ENCODE measurements at places on chromosomes 4 and X.

GRCh38 chrX:129071390-129071789 is 451.9 kb downstream of the SMARCA1 start:
- DNase-seq, result no peak

DNA sequence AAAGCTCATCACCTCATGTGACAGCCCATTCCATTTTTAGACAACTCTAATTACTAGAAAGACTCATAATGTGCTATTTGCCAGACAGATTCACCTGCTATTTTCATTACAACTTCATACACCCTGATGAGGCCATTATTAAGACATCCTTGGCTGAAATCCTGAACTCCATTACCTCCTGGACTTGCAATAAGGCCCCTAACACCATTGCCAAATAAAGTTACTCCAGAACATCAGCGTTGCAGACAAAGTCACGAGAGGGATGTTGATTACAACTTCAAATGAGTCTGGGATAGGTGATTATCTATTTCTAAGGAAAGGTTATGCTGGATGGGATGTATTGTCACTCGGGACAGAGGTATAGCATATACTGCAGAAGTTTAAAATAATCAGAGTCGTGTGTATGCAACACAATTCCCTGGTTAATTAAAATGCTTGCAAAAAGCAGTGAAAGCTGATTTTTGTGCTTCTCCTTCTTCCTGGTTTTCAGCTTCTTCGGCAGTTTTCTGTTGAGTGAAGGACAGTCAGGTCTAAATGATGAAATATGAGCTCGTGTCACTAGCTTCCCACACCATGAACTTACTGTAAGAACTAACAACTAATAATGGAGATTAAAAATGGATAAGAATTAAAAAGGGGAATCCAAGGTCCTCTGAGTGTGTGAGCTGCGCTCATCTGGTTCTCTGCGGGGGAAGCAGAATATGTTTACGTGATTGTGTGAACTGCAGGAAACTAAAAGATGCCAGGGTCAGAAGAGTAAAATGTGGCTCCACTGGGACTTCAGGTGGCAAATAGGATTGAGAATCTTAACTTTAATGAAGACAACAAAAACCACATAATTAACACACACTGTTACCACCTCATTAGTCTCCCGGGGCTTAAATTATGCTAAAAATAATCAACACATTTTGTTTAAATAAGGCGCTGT is 17.6 kb upstream of the SOD3 start:
- no peak for DNase-seq

GRCh38 chr4:103008875-103009729 is 10.4 kb downstream of the SLC9B1 start:
- DNase-seq, result no peak

DNA sequence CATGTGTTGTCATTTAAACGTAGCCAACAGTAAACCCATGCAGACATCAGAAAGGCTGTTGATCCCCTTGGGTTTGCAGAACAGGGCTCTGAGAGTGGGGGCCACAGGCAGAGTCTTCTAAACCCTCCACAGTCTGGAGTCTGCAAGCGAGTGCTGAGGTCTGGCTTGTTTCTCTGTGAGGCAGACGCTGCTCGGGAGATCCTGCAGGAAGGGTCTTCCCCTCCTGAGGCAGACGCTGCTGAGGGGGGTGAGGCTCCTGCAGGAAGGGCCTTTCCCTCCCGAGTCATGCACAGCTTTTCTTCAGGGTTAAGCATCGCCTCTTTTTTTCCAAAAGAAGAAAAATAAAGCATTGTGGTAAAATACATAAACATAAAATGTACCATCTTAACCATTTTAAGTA is 17.1 kb upstream of the PDE6B start:
- no peak for DNase-seq

DNA sequence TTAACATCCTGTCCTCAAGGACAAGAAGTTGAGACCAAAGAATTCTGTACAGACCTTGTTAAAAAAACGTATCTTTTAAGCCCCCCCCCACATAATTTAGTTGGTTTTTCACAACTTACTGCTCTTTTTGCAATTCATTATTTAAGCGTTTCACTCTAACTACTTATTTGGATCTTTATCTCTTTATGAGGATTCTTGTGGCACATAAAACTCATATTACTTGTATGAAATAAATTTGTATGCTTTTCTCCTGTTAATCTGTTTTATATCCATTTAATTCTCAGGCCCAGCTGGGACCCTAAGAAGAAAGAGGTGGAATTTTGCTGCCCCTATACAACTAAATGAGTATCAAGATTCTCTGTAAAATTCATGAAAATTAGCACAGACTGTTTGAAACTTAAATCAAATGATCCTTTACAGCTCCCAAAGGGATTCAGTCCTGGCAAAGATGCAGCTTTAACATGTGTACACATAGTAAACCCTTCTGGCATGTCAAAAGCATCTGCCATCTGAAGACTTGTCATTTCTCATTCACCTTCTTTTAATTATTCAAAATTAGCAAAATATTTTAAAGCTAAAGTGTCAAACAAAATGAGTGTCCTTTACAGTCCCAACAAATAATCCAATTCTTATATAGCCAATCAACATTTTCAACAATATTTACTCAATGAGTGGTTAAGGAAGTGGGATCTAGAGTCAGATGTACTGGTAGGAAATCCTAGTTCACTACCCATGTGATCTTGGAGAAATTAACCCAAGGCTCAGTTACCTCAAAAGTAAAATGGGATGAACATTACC is 17.7 kb downstream of the ARAP2 start:
- DNase-seq, result no peak

DNA sequence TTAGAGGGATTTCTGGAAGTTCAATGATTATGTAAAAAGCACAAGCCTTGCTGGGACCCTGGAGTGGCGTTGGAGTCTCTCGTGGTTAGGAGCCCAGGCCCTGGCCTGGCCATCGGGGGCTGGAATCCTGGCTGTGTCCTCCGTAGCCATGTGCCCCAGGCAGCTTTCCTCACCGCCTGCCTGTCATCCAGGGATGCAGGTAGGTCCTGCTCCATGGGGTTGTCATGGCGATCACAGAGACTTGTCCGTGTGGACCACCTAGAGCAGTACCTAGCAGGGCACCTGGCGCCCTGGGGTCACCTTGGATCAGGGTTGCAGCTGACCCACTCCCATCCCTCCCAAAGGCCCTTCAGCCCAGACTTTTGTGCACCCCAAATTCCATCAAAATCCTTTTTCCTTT is 30.2 kb upstream of the WFS1 start:
- no peak for DNase-seq

Measured in left lobe of liver (tissue), 2 donors.